ENCODE measurements at places on chromosomes 6 and 20.

- H3K4me3 ChIP-seq = no peak overlapping the region
- no peaks in the 10 kb centered on the region for H3K27me3 ChIP-seq
- H3K36me3 ChIP-seq = no peaks in the 10 kb centered on the region
- H3K4me1 ChIP-seq = no peaks in the 10 kb centered on the region
Measured at GRCh38 chr20:63529180-63529860, 7.9 kb downstream of the PTK6 start.

DNA sequence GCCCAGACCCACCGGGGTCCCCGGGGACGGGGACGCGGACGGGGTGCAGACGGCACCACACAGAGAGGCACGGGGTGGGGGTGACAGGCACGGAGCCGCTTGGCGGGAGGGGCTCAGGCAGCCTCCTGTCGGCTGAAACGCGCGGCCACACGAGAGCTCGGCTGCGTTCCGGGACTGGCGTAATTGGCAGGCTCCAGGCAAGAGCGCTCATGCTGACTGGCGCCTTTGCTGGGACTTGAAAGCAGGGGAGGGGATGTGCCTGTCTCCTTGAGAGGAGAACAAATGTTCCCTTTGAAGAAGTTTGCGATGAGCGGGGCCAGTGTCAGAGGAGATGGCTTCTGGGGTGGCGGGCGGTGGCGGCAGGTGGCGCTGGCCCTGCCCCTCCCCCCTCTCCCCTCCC, 25.8 kb downstream of the BHLHE23 start:
- no peak overlapping the region for H3K27ac ChIP-seq
- 0 out of 2 replicates have a peak, but pooled peaks cover 5% of the 10 kb centered on the region for H3K4me1 ChIP-seq
- no peak for DNase-seq
- H3K4me3 ChIP-seq = no peak overlapping the region
- no peaks in the 10 kb centered on the region for H3K27me3 ChIP-seq

DNA sequence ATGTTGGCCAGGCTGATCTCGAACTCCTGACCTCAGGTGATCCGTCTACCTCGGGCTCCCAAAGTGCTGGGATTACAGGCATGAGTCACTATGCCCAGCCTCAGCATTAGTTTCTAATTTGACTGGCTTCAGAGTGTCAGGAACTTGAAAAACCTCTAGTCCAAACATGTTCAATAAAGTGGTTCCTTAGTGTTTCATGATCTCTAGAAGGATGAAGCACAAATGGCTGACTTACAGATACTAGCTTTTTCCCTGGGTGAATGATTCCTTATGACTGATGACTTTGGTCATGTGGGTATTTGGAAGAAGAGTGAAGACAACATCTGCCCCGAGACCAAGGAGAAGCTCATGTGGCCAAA, 16.4 kb downstream of the GLYATL3 start:
- no peaks in the 10 kb centered on the region for H3K36me3 ChIP-seq
- no peak overlapping the region for H3K27ac ChIP-seq

DNA sequence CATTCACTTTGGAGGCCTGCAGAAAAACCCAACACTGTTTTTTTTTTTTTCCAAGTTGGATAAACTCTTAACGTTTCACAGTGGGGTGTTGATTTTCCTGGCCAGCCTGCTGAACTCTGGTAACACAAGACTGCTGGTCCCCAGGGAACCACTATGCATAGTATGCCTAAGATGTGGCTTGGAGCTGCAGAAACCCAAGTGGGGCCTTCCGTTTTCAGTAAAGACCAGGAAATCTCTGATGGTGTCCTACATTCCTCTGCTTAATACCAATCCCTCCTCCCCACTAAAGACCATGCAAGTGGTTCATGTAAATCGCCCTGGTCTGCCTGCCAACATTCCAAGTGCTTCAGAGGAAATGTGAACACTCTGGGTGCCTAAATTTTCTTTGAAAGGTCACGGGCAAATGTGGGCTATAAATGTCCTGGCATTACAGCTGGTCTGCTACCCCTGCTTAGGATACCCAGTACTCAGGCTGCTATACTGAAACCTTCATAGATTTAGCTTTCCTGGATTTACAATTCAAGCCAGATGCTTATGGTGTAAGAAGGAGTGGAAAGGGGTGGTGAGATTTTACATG, 615.4 kb downstream of the MAFB start:
- H3K4me1 ChIP-seq = peaks cover 2% of the 10 kb centered on the region
- no peaks in the 10 kb centered on the region for H3K27me3 ChIP-seq
- peak; percentile 76 for DNase-seq
- no peak overlapping the region for H3K4me3 ChIP-seq
- H3K36me3 ChIP-seq = no peaks in the 10 kb centered on the region

DNA sequence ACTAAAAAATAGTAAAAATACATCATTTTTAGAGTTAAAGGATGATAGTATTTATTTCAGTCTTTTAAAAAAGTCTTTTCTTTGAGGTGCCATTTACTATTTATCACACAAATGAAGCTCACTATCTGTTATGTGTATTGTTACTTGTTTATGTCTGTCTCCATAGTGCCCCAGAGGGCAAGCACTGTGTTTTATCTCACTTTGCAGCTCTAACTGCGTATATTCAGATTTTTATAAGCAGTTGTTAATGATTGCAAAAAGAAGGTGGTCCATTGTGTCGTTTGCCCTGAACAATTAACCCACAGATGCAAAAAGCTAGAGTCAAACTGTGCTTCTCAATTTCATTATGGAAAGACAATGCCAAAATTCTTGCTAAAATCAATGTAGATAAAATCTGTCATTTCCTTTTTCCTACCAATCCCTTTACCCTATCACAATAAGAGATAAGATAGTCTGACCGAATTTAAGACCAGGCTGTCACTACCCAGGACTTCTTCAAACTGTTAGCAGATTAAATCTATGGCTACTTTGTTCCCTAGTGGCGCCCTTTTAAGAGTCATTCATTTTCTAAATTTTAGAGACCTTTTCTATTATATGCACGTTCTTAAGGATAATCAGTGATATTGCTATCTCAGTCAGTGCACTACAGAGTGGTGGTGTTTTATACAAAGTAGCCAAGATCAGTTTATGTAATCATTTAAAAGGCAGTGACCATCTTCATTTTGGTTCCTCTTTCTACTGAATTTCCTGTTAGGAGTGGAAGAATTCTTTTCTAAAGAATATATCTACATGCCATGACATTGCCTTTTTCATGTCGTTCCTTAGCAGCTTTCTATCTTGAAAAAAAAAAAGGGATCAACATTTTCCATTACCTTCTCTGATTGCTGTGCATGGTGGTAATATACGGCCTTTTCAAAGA, 133.1 kb upstream of the PRDM1 start:
- H3K36me3 ChIP-seq = no peaks in the 10 kb centered on the region
- H3K4me3 ChIP-seq = no peak overlapping the region
- H3K27me3 ChIP-seq = no peaks in the 10 kb centered on the region
- H3K4me1 ChIP-seq = no peaks in the 10 kb centered on the region
- DNase-seq = no peak
- no peak overlapping the region for H3K27ac ChIP-seq

GRCh38 chr20:48478370-48478769, 349.4 kb downstream of the PREX1 start:
- H3K36me3 ChIP-seq = no peaks in the 10 kb centered on the region
- no peaks in the 10 kb centered on the region for H3K27me3 ChIP-seq
- no peak overlapping the region for H3K27ac ChIP-seq
- H3K4me1 ChIP-seq = peaks cover 4% of the 10 kb centered on the region

DNA sequence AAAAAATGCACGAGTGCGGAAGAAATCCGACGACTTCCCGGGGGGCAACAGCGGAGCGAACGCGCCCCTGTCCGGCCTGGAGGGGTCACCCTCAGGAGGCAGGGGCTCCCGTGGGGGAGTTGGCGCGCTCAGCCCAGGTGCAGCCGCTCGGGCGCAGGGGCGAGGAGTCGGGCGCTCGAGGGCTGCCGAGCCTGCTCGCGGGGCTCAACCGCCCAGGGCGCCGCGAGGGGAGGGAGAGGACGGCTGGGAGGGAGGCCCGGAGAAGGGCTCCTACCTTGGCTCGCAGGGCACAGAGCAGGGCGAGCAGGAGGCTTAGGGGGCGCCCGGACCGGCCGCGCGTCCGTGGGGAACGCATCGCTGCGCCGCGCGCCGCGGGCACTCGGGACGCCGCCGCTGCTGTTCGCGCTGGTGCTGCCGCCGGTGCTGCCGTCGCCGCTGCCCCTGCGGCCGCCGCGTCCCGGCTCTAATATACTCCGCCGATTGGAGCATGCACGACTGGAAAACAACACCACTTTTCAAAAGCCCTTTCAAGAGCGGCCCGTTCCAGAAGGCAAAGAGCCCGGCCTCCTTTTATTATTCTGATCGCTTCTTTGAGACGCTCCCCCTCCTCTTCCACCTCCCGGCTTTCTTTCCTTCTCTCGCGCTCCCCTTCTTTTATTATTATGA, 490 bp downstream of the JAG1 start:
- DNase-seq = no peak
- peaks cover 6% of the 10 kb centered on the region for H3K4me1 ChIP-seq
- H3K4me3 ChIP-seq = peak overlapping the region; percentile 76
- H3K27me3 ChIP-seq = no peaks in the 10 kb centered on the region

- no peaks in the 10 kb centered on the region for H3K27me3 ChIP-seq
- H3K36me3 ChIP-seq = no peaks in the 10 kb centered on the region
- DNase-seq = no peak
- no peaks in the 10 kb centered on the region for H3K4me1 ChIP-seq
- H3K4me3 ChIP-seq = no peak overlapping the region
Measured at GRCh38 chr6:88823998-88824397, 139.4 kb downstream of the RNGTT start.

GRCh38 chr6:34600101-34600500, 44.0 kb upstream of the SPDEF start:
- no peak overlapping the region for H3K27ac ChIP-seq
- no peaks in the 10 kb centered on the region for H3K27me3 ChIP-seq
- no peak for DNase-seq
- no peak overlapping the region for H3K4me3 ChIP-seq
- no peaks in the 10 kb centered on the region for H3K36me3 ChIP-seq
- H3K4me1 ChIP-seq = peaks cover 8% of the 10 kb centered on the region

DNA sequence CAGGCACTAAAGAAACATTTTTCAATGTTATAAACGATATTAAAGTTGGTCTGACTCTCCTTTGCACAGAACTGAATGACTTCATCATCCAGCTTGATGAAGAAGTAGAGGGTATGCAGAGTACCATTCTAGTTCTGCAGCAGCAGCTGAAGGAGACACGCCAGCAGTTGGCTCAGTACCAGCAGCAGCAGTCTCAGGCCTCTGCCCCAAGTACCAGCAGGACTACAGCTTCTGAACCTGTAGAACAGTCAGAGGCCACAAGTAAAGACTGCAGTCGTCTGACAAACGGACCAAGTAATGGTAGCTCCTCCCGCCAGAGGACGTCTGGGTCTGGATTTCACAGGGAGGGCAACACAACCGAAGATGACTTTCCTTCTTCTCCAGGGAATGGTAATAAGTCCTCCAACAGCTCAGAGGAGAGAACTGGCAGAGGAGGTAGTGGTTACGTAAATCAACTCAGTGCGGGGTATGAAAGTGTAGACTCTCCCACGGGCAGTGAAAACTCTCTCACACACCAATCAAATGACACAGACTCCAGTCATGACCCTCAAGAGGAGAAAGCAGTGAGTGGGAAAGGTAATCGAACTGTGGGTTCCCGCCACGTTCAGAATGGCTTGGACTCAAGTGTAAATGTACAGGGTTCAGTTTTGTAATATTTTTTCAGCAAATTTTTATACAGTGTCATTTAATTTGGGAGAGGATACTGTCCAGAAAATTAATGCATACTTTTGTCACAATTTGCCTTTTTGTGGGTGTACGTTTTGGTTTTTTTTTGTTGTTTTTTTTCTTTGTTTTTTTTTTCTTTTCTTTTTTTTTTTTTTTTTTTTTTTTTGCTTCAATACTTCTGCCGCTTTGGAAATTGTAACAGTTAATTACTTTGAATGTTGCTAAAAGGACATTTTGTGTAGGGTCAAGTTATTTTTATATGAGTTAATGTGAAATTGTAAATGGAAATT, 6.6 kb upstream of the ACAT2 start:
- H3K4me1 ChIP-seq = 0 out of 2 replicates have a peak, but pooled peaks cover under 1% of the 10 kb centered on the region
- H3K27me3 ChIP-seq = no peaks in the 10 kb centered on the region
- H3K36me3 ChIP-seq = peaks cover 10% of the 10 kb centered on the region
- no peak overlapping the region for H3K4me3 ChIP-seq

DNA sequence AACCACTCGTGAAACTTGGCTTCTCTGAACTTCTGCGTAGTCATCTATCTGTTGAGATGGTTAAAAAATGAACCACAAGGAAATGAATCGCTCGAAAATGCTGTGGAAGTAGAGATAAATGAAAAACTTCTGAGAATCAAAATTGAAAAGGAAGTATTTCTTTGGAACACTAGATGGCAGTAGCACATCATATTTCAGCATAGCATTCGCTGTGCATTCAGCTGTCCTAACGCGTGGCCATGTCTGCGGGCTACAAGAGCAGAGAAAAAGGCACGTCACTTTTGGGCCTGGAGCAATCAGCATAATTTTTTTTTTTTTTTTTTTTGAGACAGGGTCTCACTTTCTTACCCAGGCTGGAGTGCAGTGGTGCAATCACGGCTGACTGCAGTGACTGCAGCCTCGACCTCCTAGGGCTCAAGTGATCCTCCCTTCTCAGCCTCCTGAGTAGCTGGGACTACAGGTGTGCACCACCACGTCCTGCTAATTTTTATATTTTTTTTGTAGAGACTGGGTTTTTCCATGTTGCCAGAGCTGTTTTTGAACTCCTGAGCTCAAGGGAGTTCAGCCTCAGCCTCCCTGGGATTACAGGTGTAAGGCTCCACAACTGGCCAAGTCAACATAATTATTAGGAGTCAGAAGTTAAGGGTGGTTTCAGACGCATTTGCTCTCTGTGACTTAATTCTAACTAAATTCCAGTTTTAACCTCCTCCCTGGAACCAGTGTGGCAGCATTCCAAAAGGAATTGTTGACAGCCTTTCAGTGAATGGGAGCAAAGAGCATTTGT, 8.8 kb upstream of the PERP start:
- H3K4me1 ChIP-seq = no peaks in the 10 kb centered on the region
- no peak overlapping the region for H3K27ac ChIP-seq
- no peak overlapping the region for H3K4me3 ChIP-seq

DNA sequence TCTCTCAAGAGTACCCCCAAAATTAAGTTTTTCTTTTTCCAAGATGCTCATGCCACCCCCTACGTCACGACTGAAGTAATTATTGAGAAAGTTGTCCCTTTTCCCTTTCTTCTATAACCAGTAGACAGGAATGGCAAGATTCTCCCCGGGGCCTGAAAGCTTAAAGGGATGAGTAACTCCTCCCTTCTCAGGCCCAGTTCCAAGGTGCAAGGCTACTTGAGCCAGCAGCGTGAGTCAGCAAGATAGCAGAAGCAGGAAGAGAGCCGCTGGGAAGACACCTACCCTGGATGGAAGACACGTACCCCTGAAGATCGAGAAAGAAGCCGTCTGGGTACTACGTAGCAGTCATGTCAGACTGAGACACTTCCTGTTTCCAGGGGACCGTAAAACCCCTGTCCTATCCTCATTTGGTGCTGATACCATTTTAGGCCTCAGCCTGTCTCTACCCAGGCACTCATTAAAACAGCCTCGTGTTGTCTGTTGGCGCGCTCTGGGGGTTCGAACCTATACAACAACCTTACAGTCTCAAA, 241.0 kb downstream of the ADGRG6 start:
- H3K27me3 ChIP-seq = no peaks in the 10 kb centered on the region
- no peak for DNase-seq
- H3K36me3 ChIP-seq = no peaks in the 10 kb centered on the region

DNA sequence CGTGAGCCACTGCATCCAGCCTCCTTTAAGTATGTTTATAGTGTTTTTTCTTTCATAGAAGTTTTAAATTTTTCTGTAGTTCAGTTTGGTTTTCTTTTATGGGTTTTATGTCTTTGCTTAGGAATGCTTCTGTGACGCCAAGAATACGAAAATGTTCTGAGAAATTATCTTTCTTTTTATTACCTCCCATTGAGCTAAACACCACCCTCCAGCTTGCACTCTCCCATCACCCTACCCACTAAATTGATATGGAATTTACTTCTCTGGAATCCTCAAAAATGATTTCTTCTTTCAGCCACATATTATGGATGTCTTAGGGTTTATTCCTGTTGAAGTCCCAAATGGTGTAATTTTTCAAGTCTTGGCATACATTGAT, 38.1 kb downstream of the JARID2 start:
- H3K4me3 ChIP-seq = no peak overlapping the region
- DNase-seq = no peak
- H3K27ac ChIP-seq = no peak overlapping the region
